Stimulated activated CD8-positive, alpha-beta memory T cell treated with anti-CD3 and anti-CD28 coated beads, Interleukin-15, amount 100 ng/mL, for 4 hours (primary cell): ENCODE measurements at places on chromosomes 1 and 21.

DNA sequence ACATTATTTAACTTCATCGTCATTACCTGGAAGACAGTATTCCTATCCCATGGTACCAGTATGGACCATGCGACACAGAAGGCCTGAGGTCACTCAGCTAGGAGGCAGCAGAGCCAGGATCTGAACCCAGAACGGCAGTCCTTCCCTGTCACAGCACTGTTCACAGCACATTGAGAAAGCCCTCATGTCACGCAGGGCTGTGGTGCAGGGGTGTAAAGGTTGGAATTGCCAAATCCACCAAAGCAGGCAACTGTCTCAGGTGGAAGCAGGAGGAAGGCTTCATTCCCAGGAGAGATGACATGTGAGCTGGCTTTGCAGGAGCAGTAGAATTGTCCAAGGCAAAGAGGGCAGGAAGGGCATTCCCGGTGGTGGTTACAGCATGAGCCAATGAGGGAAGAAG is 9.9 kb upstream of the TTC22 start:
- no peak for DNase-seq

DNA sequence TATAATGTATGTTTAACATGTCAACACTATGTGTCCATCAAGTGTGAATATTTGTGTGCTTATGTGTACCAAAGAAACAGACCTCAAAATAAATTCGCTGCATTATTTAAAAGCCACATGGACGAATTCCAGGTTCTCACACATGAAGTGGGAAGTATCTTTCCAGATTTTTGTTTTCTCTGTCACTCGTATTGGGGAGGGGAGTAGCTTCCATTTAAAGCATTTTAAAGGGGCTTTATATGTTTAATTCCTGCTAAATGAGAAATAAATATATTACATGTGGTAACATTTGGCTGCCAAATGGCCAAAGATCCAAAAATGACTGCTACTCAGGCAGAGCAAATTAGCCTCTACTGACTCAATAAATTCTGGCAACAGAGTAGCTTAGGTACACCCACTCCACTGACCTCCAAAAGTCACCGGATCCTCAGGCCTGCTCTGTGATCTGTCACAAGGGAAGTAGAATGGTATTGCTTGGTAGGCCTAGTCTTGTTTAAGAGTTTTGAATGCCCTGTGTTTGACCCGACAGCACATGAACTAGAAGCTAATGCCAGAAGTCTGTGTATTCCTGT is 178.1 kb downstream of the ZP4 start:
- no peak for DNase-seq

DNA sequence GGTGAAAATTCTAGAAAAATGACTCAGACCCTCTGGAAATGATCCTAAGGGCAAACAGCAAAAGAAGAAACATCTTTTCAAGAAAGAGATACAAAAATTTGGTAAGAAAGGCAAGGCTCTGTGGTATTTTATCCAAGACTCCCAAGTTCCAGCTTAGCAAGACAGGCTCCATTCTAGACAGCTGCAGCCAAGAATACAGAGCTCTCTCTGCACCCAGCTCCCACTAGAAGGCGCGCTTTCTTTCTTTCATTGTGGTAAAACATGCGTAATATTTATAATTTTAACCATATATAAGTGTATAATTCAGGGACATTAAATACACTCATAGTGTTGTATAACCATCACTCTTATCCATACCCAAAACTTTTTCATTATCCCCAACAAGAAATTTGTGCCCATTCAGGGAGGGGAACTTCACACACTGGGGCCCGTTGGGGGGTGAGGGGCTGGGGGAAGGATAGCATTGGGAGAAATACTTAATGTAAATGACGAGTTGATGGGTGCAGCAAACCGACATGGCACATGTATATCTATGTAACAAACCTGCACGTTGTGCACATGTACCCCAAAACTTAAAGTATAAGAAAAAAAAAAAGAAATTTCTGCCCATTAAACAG is 2.2 kb upstream of the HFM1 start:
- DNase-seq, result no peak

DNA sequence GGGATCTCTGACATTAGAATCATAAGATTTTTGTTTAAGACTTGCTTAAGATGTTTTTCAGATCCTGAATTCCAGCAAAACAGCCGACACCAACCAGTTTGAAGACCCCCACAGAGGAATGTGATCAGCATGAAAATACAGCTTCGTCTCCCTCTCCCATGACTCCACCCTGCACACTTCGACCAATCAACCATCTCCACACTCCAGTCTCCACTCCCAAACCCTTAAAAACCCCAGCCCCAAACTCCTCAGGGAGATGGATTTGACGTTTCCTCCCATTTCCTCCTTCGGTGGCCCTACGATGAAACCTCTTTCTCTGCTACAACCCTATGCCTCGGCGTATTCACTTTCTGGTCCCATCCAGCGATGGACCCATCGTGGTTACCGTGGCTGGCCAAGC is 30.1 kb upstream of the KIF26B start:
- DNase-seq, result no peak

GRCh38 chr1:219067350-219067712 is 106.3 kb upstream of the LYPLAL1 start:
- DNase-seq, result no peak

DNA sequence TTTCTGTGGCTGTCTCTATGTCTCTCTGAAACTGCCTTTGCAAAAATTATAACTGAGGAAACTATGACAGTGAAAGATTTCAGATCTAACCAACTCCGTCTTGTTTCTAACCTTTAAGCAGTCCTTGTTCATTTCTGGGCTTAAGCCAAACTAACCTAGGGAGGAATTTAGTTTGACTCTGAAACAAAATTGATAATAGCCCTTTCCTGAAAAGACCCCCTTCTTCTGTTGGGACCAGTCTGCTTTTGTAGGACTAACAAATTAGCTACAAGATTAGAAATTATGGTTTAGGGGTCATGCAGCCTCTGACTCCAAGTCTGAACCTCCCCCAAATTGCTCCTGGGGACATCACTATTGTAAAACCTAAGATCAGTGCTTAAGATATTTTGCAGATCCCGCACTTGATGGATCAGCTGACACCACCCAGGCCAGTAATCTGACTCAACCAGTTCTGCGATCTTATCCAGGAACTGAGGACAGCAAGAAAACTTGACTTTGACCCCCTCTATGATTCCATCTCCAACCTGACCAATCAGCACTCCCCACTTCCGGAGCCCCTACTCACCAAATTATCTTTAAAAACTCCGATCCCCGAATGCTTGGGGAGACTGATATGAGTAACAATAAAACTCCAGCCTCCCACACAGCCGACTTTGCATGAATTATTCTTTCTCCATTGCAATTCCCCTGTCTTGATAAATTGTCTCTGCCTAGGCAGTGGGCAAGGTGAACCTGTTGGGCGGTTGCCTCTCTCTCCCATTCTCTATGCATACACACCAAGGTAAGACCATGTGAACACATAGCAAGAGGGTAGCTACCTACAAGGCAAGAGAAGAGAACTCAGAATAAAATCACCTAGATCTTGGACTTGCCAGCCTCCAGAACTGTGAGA is 11.1 kb upstream of the TRIM63 start:
- DNase-seq, result no peak

DNA sequence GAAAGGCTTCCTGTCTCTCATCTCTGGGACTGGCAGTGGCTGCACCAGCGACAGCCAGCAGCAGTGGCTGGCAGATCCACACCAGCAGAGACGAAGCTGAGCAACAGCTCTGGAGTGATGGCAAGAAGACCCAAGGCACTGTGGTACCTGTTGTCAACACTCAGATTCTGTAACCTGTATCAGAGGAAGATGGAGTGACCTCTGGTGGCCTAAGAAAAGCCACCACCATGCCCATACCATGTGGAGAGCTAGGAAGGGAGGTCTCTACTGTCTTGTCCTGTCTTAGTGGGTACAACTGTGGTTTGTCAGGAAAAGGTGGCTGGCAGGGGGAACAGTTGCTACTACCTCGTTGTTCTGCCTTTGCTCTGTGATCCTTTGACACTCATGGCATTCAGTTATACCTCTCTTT is 22.5 kb upstream of the RHBDL2 start:
- DNase-seq, result no peak

DNA sequence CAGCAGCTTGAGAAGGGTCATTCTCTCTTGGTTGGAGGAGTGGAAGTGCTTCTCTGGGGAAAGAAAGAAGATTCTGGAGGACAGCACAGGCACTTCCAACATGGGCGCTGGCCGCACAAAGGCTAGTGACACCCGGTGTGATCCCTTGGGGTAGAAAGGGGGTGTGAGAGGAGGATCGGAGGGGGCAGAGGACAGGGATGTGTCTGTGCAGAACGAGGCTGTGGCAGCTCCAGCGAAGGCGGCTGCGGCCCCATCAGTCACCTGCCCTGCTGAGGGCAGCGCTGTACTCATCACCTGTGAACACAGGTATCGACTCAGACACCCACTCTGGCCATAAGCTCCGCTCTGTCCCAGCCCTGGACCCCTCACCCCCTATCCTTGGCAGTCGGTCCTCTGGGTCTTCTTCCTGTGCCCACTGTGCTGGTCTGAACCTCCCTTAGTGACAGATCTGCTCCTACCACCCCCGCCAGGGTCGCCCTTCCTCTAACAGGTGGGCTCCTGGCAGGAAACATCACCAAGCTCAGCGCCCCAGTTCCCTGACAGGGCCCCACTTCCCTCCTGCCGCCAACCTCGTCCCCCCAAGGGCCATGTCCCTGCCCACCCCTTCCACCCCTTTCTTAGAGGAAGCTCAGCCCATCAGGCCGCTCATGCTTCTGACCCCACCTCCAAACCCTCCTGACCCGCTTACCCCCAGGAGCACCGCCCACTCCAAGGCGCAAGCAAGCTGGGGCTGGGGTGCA is 20.1 kb downstream of the TP73 start:
- no peak for DNase-seq

GRCh38 chr1:154819628-154820590 is 50.2 kb downstream of the KCNN3 start:
- DNase-seq, result no peak
